ENCODE measurements at places on chromosomes 13 and 19.
A peak's percentile ranks its signal among the peaks of the same experiment; 100 is the strongest.

- DNase-seq, result no peak
These were observed 34.0 kb upstream of the ZNF573 start for GRCh38 chr19:37813340-37813739.

- peak; percentile 64 for DNase-seq
These were observed 81.6 kb downstream of the DPF1 start for GRCh38 chr19:38142176-38143035.

DNA sequence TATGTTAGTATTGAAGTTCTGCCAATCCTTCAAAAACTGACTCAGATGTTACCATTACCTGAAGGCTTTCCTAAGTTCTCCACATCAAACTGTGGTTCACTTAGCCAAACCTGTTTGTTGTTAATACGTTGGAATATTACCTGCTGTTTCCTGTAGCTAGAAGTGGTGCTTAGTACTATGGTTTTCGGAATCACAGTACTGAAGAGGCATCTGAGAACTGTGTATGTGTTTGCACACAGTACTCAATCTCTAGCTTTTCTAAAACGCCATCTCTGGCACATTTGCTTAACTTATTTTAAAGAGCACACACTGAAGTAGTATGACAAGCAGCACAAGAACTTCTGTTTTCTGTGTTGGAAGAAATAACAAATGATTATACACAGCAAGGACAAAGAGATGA is 248.2 kb downstream of the SHISA2 start:
- DNase-seq, result no peak

- DNase-seq, result no peak
These were observed 190.6 kb downstream of the MZT1 start for GRCh38 chr13:72536714-72537394.

GRCh38 chr19:19468424-19469050 is 46.8 kb downstream of the TSSK6 start:
- no peak for DNase-seq

DNA sequence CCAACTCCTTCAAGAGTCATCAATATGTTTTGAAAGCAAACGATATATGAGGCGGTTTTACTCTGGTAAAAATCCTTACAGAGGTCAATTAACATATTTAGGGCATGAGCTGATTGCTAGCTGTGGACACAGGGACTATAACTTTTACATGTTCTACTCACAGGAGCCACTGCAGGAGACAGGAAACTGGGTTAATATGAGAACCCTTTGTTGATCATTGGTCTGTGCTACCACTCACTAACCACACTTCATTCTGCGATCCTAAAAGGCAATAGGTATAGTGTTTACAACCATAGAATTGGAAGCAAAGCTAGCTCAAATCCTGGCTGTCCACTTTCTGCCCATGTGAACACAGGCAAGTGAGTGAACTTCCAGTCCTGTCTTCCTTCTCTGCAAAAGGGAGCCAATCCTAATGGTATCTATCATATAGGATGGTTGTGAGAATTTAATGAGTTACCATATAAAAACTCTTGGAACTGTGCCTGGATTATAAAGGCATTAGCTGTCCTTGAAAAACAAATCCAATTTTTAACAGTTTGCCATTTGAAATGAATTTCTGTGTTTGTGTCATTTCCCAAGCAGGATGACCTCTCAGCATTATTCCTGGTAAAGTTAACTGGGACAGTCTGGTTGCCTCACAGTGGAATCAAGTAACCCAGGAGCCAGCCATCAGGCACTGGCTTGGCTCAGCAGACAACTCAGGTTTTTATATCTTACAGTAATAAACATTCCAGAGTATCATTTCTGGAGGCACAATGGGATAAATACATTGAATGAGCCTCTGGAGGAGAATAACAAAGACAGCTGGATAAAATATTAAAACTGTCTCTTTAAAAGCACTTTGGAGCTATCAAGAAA is 29.8 kb upstream of the RAP2A start:
- DNase-seq, result no peak

DNA sequence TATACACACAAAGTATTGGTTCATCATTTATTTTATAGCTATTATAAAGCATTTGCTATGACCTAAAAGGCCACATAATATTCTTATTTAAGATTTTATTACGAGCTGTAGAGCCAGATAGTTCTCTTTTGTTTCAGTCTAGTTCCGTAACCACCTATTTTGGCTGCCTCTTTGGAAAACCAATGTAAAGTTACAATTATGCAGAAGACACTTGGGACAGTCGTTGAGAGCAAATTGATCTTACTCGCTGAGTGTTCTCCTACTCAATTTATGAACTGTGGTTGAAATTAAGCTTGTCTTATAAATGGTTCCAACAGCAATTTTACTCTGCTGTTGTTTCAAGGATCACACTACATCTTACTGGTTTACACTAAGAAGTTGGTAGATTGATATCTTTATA is 122.3 kb downstream of the SLC7A1 start:
- DNase-seq, result no peak

GRCh38 chr19:13951799-13952153 is 533 bp upstream of the DCAF15 start:
- DNase-seq, result no peak

DNA sequence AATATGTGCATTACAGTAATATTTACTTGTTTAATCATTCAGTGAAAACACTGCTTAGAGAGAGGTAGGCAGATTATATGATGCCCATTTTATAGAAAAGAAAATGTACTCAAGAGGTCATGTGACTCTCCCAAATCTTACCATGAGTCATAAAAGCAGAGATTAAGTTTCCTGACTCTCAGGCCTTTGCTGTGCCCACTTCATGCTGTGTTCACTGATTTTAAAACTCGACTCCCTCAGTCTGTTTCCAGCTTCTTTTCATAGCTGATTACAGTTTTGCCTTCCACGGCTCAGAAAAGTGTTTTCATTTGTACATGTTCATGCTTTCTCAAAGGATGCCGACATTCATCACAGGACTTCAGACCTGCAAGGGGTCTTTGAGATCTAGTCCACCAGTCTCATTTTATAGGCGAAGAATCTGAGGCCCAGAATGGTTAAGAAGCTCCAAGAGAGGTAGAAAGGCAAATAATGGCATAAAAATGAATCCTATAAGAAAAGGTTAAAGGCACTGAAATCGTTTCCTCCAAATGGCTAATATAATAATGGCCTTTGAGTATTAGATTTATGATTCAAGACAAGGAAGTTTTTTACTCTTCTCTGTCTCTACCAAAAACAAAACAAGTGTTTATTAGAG is 9.0 kb upstream of the IPO5 start:
- no peak for DNase-seq

Measured in activated T-cell treated with anti-CD3 and anti-CD28 coated beads, Interleukin-2, amount 50 U/mL, for 48 hours (primary cell).